ENCODE measurements at places on chromosomes 6 and 20.

GRCh38 chr6:117276778-117277316, 11.5 kb downstream of the VGLL2 start:
- DNase-seq = no peak

DNA sequence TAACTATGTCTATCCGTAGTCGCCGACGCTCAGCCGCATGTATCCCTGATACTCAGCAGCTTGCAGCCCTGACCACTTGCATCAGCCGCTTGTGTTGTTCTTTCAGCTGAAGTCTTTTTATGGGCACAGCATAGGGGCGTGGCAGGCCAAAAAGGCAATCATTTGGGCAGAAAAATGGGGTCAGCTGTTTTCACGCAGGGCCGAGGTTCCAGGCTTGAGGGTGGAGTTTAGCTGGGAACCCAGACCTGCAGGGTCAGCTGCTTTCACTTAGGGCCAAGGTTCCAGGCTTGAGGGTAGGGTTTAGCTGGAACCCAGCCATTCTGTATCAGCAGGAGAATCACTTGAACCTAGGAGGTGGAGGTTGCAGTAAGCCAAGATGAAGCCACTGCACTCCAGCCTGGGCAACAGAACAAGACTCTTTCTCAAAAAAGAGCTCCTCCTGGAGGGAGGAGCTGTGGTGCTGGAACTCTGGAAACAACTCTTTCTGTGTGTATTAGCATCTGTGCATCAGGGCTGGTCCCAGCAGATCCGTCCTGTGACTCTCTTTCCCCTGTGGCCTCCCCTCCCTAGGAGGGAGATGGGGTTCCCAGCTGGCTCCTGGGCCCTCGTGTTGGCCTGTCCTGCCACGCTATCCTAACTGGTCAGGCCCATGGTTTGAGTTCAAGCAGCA, 56.9 kb upstream of the PRND start:
- DNase-seq = no peak

DNA sequence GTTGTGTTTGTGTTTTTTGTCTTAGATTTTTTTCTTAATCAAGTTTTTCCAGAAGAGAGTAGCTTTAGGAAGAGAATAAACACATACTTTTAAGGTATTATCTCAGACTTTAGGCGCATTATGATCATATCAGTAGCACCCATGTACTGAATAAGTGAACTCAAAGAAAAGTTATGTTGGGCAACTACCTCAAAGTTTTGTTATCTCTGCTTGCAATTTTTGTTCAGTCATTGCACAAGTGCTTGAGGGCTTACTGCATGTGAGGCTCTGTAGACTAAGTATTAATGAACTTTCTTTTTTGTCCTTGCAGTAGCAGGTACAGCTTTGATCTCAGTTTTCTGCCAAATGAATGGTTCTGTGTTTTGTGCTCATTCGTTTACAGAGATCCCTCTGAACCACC, 189.0 kb downstream of the SLC16A10 start:
- no peak for DNase-seq

GRCh38 chr20:43473381-43473704, 15.6 kb downstream of the SRSF6 start:
- DNase-seq = no peak

GRCh38 chr6:47595785-47596184, 102.6 kb upstream of the ADGRF4 start:
- DNase-seq = no peak

DNA sequence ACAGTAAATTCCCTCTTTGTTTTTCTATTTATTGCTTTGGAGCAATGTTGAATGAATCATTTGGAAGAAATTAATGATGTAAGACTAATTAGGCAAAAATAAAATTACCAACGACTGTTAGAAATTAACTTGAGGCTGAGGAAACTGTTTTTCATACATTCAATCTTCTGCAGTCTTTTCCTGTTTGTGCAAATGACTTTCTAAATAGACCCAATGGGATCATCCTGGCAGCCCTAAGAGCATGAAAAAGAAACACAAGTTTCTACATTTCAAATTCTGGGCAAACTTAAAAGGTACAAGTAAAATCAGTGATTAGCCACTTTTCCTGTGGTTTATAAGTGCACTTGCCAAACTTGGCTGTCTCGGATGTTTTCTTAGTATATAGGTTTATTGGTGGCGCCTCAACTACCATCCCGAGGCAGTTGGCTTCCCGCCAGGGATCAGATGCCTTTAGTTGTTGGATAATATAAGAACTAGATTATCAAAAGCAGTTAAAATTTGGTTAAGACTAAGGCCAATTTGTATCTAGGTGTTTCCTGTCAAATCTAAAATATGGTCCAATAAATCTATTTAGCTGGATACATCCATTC, 181.2 kb downstream of the ISM1 start:
- DNase-seq = no peak

DNA sequence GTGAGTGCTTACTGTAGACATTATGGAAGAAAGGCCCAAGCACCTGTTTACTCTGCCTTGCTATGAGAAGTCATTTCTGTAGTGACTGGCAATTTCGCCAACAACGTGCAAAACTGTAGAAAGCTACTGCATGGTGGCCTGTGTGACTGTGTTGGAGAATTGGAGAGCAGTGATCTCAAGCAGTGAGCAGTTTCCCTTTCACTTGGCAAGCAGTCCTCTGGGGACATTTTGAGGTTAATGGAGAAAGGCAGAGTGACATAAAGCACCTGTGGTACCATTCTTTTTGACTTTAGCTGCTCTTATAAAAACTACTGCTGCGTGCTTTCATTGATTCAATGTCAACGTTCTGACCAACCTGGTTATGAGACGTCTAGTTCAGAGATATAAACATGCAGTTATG, 382.6 kb upstream of the JAG1 start:
- no peak for DNase-seq

- no peak for DNase-seq
Measured at GRCh38 chr20:41571006-41571405, 47.2 kb downstream of the CHD6 start.

DNA sequence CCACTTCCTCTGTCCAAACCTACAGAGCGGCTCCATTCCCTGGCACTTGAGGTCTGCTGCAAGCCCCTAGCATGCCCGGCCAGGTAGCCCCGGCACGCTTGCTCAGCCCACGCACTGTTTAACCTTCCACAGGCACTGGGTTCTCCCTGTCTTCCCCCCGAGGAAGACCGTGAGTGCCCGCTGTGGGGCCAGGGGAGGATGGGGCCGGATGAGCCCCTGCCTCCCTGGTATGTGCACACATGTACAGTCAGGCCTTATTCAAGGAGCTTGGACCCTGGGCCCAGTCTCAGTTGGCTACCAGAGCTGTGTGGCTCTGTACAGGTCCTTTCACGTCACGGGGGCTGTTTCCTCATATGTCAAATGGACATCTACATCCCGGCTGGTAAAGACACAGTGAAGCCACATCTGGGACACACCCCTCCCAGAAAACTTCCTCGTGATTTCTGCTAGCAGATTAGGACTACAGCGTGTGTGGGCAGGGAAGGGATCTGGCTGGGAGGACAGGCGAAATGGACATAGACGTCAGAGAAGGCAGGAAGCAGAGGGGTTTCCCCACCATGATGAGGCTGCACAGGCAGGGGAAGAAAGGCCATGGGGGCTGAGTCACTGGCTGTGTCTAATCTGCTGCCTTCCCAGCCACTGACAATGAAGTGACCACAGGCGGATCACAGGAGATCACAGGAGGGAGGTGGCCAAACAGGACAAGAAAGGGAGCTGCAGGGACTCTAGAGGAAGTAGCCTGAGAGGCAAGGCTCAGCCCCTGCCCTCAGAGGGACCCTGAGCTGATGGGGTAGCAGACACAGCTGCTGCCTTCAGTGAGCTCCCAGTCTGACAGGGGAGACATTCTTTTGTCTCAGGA, 62.9 kb downstream of the MRPL14 start:
- DNase-seq = no peak

GRCh38 chr20:4635781-4636180, 85.9 kb upstream of the PRND start:
- no peak for DNase-seq

- DNase-seq = no peak
Measured at GRCh38 chr6:35228481-35228880, 14.7 kb downstream of the SCUBE3 start.

GRCh38 chr20:44415833-44416715, 59.6 kb upstream of the TTPAL start:
- no peak for DNase-seq

- DNase-seq = peak; percentile 68
Measured at GRCh38 chr20:62642666-62643520, 590 bp downstream of the SLCO4A1 start.

DNA sequence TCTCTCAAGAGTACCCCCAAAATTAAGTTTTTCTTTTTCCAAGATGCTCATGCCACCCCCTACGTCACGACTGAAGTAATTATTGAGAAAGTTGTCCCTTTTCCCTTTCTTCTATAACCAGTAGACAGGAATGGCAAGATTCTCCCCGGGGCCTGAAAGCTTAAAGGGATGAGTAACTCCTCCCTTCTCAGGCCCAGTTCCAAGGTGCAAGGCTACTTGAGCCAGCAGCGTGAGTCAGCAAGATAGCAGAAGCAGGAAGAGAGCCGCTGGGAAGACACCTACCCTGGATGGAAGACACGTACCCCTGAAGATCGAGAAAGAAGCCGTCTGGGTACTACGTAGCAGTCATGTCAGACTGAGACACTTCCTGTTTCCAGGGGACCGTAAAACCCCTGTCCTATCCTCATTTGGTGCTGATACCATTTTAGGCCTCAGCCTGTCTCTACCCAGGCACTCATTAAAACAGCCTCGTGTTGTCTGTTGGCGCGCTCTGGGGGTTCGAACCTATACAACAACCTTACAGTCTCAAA, 241.0 kb downstream of the ADGRG6 start:
- no peak for DNase-seq

GRCh38 chr6:66851930-66852329, 1144.9 kb upstream of the EYS start:
- DNase-seq = no peak

DNA sequence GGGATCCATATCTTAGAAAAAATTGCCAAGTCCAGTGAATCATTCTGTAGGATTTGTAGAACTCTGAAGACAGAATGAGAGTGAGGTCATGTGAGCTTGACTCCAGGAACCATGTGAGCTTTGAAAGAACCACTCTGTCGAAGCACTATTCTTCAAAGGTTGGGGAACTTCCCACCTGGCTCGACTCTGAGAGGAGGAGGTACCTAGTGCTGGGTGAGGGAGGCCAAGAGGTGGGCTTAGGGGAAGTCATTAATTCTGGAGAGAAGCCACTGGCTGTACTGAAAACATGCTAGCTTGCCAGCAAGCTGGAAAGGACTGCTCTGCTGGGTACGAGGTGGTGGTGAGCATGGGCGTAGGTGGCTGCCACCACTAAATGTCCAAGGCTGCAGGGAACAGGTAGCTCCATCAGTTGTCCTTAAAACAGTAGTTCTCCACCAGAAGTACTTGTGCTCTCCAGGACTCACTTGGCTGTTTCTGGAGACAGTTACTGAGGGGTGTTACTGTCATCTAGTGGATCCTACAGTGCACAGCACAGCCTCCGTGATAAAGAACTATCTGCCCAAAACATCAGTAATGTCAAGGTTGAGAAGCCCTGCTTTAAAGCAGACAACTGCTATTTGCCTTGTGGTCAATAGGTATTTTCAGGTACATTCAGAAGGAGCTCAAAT, 34.7 kb upstream of the SYNJ2 start:
- DNase-seq = no peak

- no peak for DNase-seq
Measured at GRCh38 chr6:8558953-8559352, 123.6 kb upstream of the SLC35B3 start.

- DNase-seq = peak; percentile 48
Measured at GRCh38 chr6:33632558-33633039, 11.5 kb downstream of the ITPR3 start.

- no peak for DNase-seq
Measured at GRCh38 chr6:144036835-144037195, 28.8 kb upstream of the PLAGL1 start.

- DNase-seq = peak; percentile 74
Measured at GRCh38 chr6:26286168-26286877, 78.7 kb upstream of the BTN3A2 start.

DNA sequence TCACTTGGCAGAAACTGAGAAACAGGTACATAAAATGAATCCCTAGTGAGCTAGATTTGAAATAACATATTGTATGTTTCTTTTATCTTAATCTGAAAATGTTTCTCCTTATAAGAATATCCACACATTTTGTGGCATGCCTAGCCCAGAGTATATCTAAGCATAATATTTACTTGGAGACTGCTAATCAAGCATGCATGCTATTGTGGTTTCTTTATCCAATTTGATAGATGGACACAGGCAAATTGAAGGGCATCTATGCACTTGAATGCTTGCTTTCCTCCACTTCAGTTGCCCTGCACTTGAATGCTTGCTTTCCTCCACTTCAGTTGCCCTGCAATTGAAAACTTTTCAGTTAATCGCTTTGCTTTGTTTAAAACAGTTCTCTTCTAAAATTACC, 729.8 kb downstream of the TBC1D32 start:
- DNase-seq = no peak

GRCh38 chr20:43863330-43863729, 51.3 kb upstream of the TOX2 start:
- DNase-seq = no peak

DNA sequence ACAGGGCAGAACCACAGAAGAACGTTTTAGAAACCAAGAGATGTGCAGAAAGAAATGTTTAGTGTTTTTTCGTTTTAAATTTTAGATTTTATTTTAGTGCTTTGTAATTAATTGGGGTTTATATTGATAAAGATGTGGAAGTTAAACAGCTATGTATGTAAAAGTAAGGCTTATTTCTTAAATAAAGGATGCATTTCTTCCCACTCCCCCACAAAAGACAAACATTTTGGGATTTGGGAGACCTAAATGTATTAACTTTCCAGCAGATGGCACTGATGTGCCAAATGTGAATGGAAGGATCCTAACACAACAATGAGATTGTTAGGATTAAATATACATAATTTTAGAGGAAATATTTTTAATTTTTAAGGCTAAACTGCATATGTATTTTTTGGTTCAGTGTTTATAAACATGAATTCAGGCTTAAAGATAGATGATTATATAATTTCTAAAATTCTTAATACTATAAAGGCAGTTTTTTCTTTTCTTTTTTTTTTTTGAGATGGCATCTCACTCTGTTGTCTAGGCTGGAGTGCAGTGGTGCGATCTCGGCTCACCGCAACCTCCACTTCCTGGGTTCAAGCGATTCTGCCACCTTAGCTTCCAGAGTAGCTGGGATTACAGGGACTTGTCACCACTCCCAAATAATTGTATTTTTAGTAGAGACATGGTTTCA, 12.0 kb downstream of the PFDN4 start:
- DNase-seq = no peak

GRCh38 chr6:159701413-159701999, 8.5 kb upstream of the SOD2 start:
- no peak for DNase-seq

GRCh38 chr6:36844232-36845170, 5.3 kb upstream of the CPNE5 start:
- no peak for DNase-seq

- no peak for DNase-seq
Measured at GRCh38 chr6:160167604-160168399, 46.2 kb downstream of the SLC22A1 start.

Data from GM06990 (cell line).